ENCODE measurements at places on chromosomes 3 and 15.

DNA sequence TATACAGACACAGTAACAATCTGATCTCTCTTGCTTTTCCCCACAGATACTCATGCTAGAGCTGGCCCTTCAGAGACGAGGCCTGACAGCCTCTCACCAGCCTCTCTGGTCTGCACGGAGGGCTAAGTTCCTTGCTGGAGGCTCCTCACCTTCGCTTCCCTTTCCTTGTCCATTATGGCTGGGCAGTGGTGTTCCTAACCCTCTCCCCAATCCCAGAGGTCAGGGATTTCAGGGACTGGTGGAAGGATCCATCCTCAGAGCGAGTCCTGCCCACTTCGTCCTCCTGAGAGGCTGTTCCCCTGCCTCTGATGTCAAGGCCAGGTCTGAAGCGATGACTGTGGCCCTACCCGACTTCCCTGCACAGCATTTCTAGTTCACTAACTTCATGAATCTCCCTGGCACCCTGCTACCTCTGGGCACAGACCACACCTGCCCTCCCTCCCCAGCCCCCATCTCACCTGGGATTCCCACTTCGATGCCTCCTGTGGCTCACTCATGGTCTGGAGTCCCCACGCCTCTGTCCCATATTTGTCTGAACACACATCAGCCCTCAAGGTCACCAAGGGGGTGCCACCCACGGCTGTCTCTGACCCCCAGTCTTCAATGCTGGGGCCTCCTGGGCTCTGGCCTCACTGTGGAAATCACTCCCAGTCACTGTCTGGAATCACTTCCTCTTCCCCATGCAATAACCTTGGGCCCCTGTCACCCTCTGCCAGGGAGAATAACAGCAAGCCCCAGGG, 124.9 kb upstream of the PRR20G start:
- DNase-seq = no peak

DNA sequence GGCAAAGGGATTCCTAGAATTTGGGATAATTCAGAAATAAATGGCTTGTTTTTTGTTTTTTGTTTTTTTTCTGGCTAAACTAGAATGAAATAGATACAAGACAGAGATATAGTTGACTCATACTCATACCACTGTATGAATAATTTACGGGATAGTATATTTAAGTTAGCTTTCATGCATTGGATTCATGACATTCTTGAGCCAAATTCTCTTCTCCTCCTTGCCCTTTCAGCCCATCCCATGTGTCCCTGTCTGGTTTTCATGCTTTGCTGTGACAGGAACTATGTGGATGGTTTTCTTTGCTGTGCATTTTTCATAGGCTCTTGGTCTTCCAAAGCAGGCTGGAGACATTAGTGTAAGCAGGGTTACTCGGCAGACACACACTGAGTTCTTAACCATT, 66.6 kb upstream of the UMPS start:
- DNase-seq = peak; percentile 78

DNA sequence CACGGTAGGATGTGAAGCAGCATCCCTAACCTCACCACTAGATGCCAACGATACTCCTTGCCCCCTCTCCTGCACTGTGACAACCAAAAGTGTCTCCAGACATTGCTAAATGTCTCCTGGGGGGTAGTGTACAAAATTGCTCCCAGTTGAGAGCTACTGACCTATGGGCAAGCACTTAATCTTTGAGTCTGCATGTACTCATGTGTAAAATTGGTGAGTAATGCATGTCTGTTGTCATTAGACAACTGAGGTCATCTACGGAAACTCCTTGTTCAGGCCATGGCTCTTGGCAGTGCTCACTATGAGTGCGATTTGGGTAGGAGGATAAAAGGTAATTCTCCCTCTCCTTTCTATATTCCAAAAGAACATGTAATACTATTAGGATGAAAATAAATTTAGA, 29.2 kb downstream of the PDHB start:
- DNase-seq = no peak

DNA sequence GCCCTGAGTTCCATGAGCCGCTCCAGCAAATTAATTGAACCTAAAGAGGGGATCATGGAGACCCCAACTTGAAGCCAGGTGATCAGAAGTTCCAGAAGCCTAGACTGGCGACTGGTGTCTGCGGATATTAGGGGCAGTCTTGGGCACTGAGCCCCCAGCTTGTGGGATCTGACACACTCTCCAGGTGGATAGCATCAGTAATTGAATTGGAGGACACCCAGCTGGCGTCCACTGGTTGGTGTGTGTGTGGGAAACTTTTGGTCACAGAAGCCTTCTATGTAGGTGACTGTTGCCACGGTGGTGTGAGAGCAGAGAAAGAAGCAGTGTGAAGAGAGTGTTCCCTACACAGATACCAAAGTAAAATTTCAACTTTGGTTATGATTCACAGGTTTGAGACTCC, 106.0 kb upstream of the ADPGK start:
- DNase-seq = no peak

GRCh38 chr3:150763841-150764483, 993 bp upstream of the SIAH2 start:
- peak; percentile 73 for DNase-seq

GRCh38 chr3:191263365-191263764, 64.3 kb downstream of the OSTN start:
- no peak for DNase-seq

- no peak for DNase-seq
These were observed 312.3 kb downstream of the SV2B start for GRCh38 chr15:91412138-91412928.

GRCh38 chr15:99068186-99068585, 36.7 kb upstream of the SYNM start:
- DNase-seq = no peak

GRCh38 chr3:34155666-34156065, 357.2 kb downstream of the PDCD6IP start:
- DNase-seq = no peak

All from umbilical cord (tissue), 2 donors.